ENCODE measurements at places on chromosomes 2 and 18. TPM values are rescaled to one million over a fixed set of nuclear protein-coding genes. Genes with fewer than 3 reads are reported as not detected.

Gene FBXO41
- 3.5 TPM for total RNA-seq

Gene PLEKHH2
- 23.3 TPM for total RNA-seq

GRCh38 chr18:63788447-63789096 lies 13.4 kb downstream of the SERPINB7 start:
- no peak overlapping the region for H3K27ac ChIP-seq
- H3K36me3 ChIP-seq: no peaks in the 10 kb centered on the region
- no peaks in the 10 kb centered on the region for H3K27me3 ChIP-seq
- no peak for DNase-seq
- no peak overlapping the region for H3K4me3 ChIP-seq

- no peak for DNase-seq
- H3K36me3 ChIP-seq: no peaks in the 10 kb centered on the region
- H3K4me1 ChIP-seq: peaks cover 29% of the 10 kb centered on the region
These were observed 53.3 kb downstream of the IRS1 start for GRCh38 chr2:226746196-226746800.

DNA sequence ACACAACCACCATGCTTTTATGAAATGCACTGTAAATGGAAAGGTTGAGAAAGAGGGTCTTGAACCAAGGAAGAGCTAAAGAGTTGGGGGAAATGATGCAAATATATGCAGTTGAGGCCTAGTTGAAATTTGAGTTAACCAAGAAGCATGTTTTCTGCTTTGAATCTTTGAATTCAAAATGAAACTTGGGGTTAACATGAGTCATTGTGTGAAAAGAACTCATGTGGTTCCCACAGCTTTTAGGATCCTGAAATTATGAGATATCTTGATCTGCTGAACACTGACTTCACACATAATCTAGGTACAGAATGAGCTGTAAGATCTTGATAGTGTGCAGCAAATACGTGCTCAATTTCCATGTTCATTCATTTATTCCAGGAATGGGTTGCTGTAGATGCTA lies 422.9 kb upstream of the TRIB2 start:
- H3K4me3 ChIP-seq: no peak overlapping the region
- H3K4me1 ChIP-seq: no peaks in the 10 kb centered on the region
- no peaks in the 10 kb centered on the region for H3K36me3 ChIP-seq
- H3K27me3 ChIP-seq: no peaks in the 10 kb centered on the region
- no peak for DNase-seq

DNA sequence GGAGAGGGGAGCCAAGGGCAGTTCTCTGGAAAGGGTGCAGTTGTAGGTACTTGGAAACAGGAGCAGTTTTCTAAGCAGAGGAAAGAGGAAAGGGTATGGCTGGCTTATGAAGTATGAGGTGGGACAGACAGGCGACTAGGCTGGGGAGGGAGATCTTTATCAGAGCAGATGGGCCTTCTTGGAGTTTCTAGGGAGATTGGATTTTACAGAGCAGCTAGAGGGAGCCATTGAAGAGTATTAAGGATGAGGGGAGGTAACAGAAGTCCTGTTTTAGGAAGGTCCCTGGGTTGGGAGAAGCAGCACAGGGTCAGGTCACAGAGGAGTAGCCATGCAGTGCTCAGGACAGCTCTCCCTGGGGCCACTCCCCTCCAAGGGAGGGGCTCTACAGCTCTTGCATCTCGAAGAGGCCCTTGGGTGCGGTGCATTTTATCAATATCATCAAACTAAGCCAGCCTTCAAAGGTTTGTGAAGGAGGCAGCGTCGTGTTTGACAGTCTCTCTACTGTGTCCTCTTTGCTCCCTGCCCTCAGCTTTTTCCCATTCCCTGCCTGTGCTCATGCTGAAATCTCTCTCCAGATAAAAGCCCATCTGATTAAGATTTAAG lies 154.3 kb downstream of the SETBP1 start:
- H3K36me3 ChIP-seq: no peaks in the 10 kb centered on the region
- H3K4me1 ChIP-seq: peaks cover 49% of the 10 kb centered on the region
- peak overlapping the region; percentile 57 for H3K27ac ChIP-seq
- no peaks in the 10 kb centered on the region for H3K27me3 ChIP-seq
- no peak overlapping the region for H3K4me3 ChIP-seq

DNA sequence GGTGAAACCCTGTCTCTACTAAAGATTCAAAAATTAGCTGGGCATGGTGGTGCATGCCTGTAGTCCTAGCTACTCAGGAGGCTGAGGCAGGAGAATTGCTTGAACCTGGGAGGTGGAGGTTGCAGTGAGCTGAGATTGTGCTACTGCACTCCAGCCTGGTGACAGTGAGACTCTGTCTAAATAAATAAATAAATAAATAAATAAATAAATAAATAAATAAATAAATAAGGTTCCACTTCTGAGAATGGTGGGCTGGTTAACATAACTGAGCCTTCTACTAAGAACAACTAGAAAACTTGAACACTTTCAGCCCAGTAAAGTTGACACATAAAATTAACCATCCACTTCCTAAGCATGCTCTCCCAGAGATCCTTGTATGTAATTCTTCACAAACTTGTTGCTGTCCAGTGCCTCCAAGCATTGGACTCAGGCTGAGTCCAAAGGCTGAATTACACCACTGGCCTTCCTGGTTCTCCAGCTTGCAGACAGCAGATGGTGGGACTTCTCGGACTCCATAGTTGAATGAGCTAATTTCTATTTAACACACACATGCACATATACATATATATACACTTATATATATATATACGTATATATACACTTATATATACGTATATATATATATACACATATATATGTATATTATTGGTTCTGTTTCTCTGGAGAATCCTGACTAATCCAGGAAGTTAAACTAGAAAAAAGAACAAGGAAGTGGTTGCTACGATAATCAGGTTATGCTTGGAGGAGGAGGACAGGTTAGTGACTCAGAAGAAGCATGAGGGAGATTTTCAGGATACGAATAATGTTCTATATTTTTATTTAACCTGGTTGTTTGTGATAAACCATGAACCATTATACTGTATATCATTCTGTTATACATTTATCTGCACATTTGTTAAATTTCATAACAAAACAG lies 348.8 kb downstream of the METTL4 start:
- H3K36me3 ChIP-seq: no peaks in the 10 kb centered on the region
- no peaks in the 10 kb centered on the region for H3K4me1 ChIP-seq
- no peaks in the 10 kb centered on the region for H3K27me3 ChIP-seq
- no peak overlapping the region for H3K4me3 ChIP-seq

DNA sequence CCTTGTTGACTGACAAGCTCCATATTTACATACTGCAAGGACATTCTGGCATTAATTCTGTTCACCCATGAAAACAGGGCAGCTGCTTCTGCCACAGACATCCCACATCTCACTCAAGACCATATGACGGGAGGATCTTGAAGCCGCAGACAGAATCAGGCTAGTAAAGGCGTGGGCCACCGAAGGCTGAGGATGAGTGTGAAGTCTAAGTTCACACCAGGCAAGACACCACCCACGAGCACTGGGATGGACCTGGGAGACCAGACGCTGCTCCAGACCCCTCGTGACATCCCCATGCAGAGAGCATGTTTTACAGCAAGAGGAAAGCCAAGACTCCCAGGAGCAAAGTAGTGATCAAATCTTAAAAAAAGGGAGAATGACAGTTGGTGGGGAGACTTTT lies 3.2 kb downstream of the FHL2 start:
- DNase-seq: no peak
- H3K4me1 ChIP-seq: peaks cover 12% of the 10 kb centered on the region
- H3K27me3 ChIP-seq: no peaks in the 10 kb centered on the region
- H3K36me3 ChIP-seq: no peaks in the 10 kb centered on the region
- no peak overlapping the region for H3K27ac ChIP-seq
